ENCODE measurements at places on chromosomes 13 and 19.

- DNase-seq, result no peak
Observed at GRCh38 chr13:33679658-33680012, 138.3 kb upstream of the RFC3 start.

DNA sequence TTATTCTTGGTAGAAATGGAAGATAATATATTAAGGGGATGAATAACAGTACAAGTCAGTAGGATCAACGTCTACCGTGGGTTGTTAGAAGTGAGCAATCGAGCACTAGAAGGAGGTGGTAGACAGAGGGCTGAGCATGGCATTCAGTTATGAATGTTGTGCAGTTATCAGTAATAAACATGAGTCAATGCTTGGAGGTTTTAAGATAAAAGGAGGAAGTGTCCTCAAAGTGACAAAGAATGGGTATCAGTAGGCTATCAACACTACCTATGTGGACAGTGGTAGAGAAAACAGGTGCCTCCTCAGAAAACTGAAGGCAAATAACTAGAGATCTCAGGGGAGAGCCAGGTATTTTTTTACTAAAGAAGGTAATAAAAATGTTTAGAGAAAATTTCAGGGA lies 1607.0 kb downstream of the PCDH9 start:
- DNase-seq, result no peak

- DNase-seq, result no peak
Observed at GRCh38 chr13:30968846-30969245, 36.4 kb downstream of the TEX26 start.

DNA sequence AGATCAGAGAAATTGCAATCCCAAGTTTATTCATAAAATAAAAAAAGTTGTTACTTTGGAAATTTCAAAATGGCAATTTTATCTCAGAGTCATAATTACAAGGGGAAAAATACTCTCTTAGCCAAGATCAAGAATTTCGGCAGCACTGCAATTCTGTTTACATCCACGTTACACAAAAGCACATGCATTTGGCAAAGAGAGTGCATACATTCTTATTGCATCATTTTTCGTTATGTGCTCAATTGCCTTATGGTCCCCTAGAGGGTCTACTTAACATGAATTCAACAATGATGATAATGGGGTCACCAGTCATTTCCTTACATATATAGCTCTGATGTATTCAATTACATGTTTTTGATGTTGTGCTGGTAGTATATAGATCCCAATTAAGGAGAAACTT lies 498.0 kb downstream of the DIAPH3 start:
- DNase-seq, result no peak

GRCh38 chr19:56015756-56016155 lies 29.2 kb downstream of the NLRP5 start:
- DNase-seq, result no peak

GRCh38 chr13:32135056-32135390 lies 103.4 kb downstream of the FRY start:
- no peak for DNase-seq

DNA sequence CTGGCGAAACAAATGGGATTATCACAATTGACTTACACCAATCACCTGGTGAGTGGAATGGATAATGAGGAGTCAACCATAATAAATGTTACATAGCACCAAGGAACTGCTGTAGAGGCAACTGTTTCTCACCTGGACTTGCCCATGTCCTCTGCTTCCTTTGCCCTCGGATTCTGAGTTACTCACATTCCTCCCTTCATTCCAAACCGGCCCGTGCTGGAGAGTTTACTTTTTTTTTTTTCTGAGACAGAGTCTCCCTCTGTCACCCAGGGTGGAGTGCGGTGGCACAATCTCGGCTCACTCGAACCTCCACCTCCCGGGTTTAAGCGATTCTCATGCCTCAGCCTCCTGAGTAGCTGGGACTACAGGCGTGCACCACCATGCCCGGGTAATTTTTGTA lies 41.5 kb upstream of the TSC22D1 start:
- no peak for DNase-seq

- DNase-seq, result no peak
Observed at GRCh38 chr13:74230984-74231501, 96.8 kb upstream of the KLF12 start.

DNA sequence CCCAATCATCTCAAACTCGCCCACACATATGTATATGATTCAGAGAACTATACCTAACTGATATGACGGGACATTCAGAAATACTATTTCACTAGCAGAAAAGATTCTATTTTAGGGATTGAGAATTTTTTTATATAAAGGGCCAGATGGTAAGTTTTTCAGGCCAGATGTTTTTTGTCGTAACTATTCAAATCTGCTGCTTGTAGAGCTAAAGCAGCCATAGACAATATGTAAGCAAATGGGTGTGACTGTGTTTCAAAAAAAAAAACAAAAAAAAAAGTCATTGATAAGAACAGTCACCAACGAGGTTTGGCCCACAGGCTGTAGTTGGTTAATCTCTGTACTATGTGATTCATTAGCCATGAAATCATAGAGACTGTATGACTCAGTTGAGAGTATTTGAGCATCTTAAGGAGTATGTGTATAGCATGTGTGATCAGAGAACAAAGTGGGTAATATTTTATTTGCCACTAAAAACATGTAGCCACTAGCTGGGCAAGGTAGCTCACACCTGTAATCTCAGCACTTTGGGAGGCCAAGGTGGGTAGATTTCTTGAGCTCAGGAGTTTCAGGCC lies 2724.7 kb downstream of the PCDH9 start:
- DNase-seq, result no peak

- DNase-seq, result no peak
Observed at GRCh38 chr13:44549476-44549875, 26.7 kb downstream of the TSC22D1 start.

- DNase-seq, result no peak
Observed at GRCh38 chr13:22369840-22370239, 699.0 kb downstream of the FGF9 start.

- DNase-seq, result no peak
Observed at GRCh38 chr13:23725922-23726321, 155.7 kb downstream of the TNFRSF19 start.

- no peak for DNase-seq
Observed at GRCh38 chr13:32840989-32841713, 175.1 kb upstream of the KL start.

DNA sequence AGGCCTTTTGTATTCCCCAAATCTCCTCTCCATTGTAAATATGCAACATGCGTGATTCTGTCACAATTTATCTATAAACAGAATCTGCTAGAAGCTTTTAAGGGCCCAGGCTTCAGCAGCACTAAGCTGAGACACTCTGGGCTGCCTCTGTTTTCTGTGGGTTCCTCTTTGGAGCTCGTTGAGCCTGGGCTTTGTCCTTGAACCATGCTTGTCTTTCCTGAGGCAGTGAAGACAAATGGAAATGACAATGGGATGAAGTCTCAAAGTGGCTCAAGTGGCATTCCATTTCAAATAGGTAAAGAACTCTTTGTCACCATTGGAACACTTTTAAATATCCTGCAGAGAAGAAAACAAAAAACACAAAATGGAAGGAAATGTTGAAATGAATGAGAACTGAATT lies 40.3 kb downstream of the RASL11A start:
- DNase-seq, result no peak

DNA sequence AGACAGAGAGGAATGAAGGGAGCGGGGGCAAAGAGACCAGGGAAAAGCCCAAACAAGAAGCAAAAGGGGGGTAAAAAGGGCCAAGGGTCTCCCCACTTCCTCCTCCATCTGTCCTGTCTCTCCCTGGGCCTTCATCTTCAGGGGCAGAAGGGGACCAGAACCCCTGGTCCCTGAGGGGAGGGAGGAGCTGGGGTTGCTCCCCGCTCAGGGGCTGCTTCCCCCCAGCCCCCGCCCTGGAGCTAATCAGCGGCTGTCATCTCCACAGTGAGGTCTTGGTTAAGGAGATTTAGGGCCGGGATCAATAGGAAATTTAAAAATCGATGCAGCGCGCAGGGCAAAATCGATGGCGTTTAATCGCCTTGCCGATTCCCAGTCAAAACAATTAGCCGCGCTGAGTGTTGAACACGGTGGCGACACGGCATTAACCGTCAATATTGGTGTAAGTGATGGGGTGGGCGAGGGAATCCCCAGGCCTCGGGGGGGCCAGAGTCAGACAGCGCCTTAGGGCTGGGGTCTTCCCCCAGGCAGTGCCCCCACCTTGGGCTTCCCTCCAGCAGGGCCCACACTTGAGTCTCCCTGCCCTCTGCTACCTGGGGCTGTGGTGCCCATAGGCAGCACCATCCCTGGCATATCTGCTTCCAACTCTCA lies 29.5 kb upstream of the POU2F2 start:
- no peak for DNase-seq

DNA sequence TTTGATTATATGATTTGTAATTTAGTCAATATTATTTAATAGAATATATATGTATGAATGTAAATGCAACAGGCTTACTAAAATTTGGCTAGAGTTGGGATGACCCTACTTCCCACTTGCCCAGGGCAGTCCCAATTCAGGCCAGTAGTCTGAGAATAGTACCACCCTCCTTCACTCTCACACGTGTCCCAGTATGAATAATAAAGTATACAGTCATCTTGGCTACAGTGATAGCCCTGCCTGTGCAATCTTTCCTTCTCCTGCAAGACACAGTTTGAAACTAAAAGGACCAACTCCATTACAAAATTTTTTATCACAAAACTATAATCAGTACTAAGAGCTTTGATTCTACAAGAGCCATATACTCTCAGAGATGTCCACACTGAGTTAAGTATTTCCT lies 76.2 kb downstream of the SACS start:
- no peak for DNase-seq

DNA sequence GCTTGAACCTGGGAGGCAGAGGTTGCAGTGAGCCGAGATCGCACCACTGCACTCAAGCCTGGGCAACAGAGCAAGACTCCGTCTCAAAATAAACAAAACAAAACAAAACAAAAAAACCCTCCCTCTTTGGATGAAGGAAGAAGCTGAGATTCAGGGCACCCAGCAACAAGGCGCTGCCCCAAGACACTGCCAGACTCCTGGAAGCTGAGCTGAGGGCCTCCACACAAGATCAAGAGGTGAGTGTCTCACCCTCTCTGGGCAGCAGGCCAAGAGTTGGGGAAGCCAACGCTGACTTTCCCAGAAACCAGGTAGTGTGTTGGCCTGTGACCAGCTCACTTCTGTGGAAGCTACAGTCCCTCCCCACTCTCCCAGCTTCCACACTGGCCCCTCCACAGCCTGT lies 3.7 kb upstream of the TYROBP start:
- no peak for DNase-seq

- DNase-seq, result no peak
Observed at GRCh38 chr19:16627193-16627927, 644 bp downstream of the MED26 start.

DNA sequence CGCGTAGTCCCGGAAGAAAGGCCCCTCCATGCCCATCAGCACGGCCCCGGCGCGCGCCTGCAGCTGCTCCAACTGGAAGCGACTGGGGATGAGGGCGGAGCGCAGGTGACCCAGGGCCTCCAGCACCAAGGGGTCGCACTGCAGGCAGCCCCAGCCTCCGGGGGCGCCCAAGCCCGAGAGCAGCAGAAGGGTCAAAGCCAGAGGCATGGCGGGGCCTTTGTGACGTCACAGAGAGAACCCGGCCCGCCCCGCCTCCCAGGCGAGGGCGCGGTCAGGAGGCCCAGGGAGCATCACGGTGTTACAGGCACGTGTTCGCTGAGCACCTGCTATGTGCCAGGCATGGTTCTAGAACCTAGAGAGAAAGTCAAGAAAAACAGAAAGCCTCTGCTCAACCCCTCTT lies at the start of gene IZUMO2:
IZUMO2 (minus strand) TSS at position 294 of the 400 bp plus-strand sequence; CDS start at position 207, 87 bp downstream.
- DNase-seq, result no peak

- DNase-seq, result no peak
Observed at GRCh38 chr19:5039642-5040543, 71.0 kb downstream of the KDM4B start.

All from bone marrow (tissue), 2 donors.